ENCODE measurements at places on chromosomes 6 and 20.

GRCh38 chr6:107564589-107564951 is 74.7 kb downstream of the SOBP start:
- no peak for DNase-seq

DNA sequence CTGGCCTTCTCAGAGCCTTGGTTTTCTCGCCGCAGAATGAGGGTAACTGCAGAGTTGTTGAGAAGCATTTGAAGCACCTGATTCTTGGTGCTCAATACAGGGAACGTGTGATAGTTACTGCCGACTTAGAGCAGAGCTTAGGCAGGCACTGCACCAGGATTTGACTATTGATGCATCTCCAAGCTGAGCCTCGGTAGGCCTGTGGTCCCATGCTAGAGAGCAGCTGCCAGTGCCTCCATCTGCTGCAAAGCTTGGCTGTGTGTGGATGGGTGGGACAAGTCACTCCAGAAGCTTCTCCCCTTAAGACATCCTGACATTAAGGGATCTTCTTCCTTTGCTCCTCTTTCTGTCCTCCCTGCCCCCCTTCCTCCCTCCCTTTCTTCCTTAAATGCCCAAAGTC is 40.9 kb downstream of the FAM209B start:
- DNase-seq = no peak

DNA sequence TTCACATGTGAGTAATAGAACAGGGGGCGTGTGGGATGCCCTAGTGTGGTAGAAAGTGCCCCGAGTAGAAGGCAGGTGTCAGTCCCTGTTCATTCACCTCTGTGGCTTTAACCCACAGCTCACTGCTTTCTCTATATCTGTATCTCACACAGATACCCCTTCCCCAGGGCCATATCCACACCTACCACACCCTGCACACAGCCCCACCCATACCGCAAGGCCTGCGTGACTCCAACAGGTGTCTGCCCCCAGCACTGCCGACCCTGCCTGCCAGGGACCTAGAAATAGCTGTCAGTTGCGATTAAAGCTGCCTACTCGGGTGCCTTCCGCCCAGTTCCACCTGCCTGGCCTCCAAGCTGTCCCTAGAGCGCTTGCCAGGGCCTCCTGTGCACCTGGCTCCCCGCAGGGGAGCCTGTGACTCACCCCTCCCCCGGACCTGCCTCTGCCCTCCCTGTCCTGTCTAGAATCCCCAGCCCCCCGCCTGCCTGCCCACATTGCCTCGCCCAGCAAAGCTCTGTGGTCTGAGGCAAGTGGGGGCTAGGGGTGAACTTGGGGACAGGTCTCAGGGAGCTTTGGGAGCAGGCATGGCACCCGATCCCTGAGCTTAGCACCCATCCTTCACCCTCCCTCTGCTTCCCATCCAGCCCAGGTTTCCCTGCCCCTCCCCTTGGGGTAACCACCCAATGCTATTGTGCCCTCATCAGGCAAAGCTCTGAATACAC is 38.3 kb upstream of the ID1 start:
- DNase-seq = no peak

DNA sequence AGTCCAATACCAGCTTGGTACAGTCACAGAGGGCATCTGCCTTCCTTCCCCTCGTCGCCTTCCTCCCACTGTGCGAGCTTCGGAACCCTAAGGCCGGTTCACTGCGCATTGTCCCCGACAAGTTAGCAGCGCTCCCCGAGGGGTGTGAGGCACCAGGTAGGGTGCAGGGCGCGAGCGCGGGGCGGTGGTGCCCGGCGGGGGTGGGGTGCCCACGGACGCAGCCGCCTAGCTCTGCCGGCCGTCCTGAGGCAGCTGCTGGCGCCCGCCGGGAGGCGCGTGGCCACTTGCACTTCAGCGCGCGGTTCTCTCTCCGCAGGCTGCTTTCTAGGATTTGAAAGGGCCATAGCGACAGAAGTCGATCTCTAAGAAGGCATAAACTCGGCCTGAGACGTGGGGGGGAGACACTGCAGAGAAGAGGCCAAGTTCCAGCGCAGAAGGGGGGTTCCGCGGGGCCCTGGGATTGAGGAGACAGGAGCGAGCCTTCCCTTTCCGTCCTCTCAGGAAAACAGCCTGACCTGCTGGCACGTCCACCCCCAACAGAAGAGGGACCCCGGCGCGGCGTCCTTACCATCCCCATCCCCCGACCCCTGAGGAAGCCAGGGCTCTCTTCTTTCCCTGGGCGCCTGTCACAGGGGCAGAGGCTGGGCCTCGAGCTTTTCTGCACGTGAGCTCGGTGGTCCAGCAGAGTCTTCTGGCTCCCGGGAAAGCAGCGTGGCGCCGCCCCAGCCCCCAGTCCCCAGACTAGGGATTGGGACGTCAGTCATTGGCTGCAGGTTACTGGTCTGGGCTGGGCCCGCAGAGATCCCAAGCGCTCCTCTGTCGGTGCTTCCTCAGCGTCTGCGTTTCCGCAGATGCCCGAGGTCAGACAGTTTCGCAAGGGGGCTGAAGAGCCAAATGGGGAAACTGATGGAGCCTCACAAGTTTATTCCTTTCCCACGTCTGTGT is 15.6 kb upstream of the PRDM13 start:
- no peak for DNase-seq

DNA sequence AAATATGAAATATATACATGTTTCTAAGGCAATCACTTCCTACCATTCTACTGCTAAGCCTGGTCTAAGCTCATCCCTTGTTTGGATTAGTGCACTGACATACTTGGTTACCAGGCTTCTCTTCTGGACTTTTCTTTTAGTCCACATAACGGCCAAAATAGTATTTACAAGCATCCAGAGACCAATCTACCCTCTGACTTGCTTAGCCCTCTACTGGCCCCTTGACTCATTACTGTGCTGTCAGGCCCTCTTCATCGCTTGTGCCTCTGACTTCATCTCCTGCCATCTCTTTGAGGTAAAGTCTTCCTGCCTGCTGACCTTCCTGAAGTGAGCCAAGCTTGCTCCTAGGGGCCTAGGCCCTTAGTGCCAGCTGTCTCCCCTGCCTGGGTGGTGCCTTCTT is 35.1 kb downstream of the TULP4 start:
- no peak for DNase-seq

DNA sequence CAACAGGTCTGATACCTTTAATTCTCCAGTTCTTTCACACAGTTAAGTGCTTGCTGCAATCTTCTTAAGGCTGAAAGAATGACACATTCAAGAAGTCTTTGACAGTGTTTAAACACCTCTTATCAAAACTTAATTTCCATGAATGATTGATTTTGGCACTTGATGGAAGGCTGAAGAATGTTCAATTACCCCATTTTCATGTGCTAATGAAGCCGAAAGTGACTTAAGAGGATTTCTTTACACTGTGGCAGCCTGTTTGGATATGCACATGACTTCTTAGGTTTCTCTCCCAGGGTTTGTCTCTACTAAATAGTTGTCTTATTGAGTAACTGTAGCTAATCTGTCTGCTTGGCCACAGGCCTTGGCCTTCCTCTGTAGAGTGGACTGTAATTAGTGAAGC is 81.1 kb upstream of the PRDM1 start:
- no peak for DNase-seq

- no peak for DNase-seq
Observed at GRCh38 chr6:33983109-33983716, 162.7 kb downstream of the GRM4 start.

Measured in CD4-positive, alpha-beta T cell (primary cell).